CD8-positive, alpha-beta T cell (primary cell): ENCODE measurements at places on chromosomes 4 and X. TPM values are rescaled to one million over a fixed set of nuclear protein-coding genes. Genes with fewer than 3 reads are reported as not detected.

The TMPRSS11F gene
- total RNA-seq, result not detected

The TMA16 gene
- 3.6 TPM for total RNA-seq

The AGA gene
- 15.0 TPM for total RNA-seq

The CYLC1 gene
- not detected for total RNA-seq

The AMOT gene
- total RNA-seq, result 0.61 TPM

The HSPA4L gene
- total RNA-seq, result not detected

The FBXW7 gene
- total RNA-seq, result 129 TPM

The TGIF2LX gene
- not detected for total RNA-seq

The LDOC1 gene
- total RNA-seq, result 2.1 TPM
